Mesangial cell (primary cell): ENCODE measurements at places on chromosomes 16 and 17. TPM values are rescaled to one million over a fixed set of nuclear protein-coding genes. Genes with fewer than 3 reads are reported as not detected.

The ABHD15 gene
- total RNA-seq: 9.0 and 11.3 TPM in 2 replicates

The SLC16A6 gene
- total RNA-seq: 0.25 TPM in 1 of 2 replicates, not detected in the other

The SLFN11 gene
- 1.0 and 2.4 TPM in 2 replicates for total RNA-seq

The PABPN1L gene
- total RNA-seq: not detected in 2 replicates

The ZC3H7A gene
- total RNA-seq: 14.7 and 26.7 TPM in 2 replicates

The WFIKKN1 gene
- under 0.01 and 0.13 TPM in 2 replicates for total RNA-seq

The TBC1D26 gene
- total RNA-seq: under 0.01 TPM in 1 of 2 replicates, not detected in the other

The DLX4 gene
- 0.38 TPM in 1 of 2 replicates, not detected in the other for total RNA-seq

The PIRT gene
- not detected in 2 replicates for total RNA-seq

The ABCC12 gene
- total RNA-seq: not detected in 2 replicates

The CTRB1 gene
- not detected in 2 replicates for total RNA-seq

The GRAPL gene
- total RNA-seq: not detected in 2 replicates

The VMO1 gene
- 1.1 TPM in 1 of 2 replicates, not detected in the other for total RNA-seq

The CPNE7 gene
- total RNA-seq: 60.1 and 66.8 TPM in 2 replicates

The ZNF19 gene
- total RNA-seq: 0.98 and 5.8 TPM in 2 replicates

The ABCA10 gene
- under 0.01 and 0.25 TPM in 2 replicates for total RNA-seq

The TEFM gene
- total RNA-seq: 3.7 and 7.5 TPM in 2 replicates

The ASIC2 gene
- total RNA-seq: 1.1 and 1.4 TPM in 2 replicates

The ROGDI gene
- 25.9 and 45.0 TPM in 2 replicates for total RNA-seq

The RNF213 gene
- total RNA-seq: 46.3 and 121 TPM in 2 replicates

The KRT33A gene
- total RNA-seq: not detected in 2 replicates

The RCVRN gene
- not detected in 2 replicates for total RNA-seq

The HBM gene
- total RNA-seq: not detected in 2 replicates

The ADAD2 gene
- total RNA-seq: 0.13 TPM in 1 of 2 replicates, not detected in the other

The STX1B gene
- total RNA-seq: 0.63 and 0.65 TPM in 2 replicates

The NLRC3 gene
- total RNA-seq: not detected in 2 replicates

The CD79B gene
- total RNA-seq: 0.76 TPM in 1 of 2 replicates, not detected in the other

The GAS2L2 gene
- not detected in 2 replicates for total RNA-seq

The SYNGR3 gene
- total RNA-seq: 4.6 and 10.0 TPM in 2 replicates
